ENCODE measurements at places on chromosomes 1 and 21. TPM values are rescaled to one million over a fixed set of nuclear protein-coding genes. Genes with fewer than 3 reads are reported as not detected.

The TFF2 gene
- not detected for total RNA-seq

The MASP2 gene
- total RNA-seq, result not detected

The NECAP2 gene
- total RNA-seq, result 144 TPM

The TSPEAR gene
- total RNA-seq, result not detected
